Gastroesophageal sphincter (tissue), 4 donors: ENCODE measurements at places on chromosomes 6 and 20.
A peak's percentile ranks its signal among the peaks of the same experiment; 100 is the strongest.

- no peak for ATAC-seq
Measured at GRCh38 chr20:44208165-44208564, 2.4 kb downstream of the OSER1 start.

DNA sequence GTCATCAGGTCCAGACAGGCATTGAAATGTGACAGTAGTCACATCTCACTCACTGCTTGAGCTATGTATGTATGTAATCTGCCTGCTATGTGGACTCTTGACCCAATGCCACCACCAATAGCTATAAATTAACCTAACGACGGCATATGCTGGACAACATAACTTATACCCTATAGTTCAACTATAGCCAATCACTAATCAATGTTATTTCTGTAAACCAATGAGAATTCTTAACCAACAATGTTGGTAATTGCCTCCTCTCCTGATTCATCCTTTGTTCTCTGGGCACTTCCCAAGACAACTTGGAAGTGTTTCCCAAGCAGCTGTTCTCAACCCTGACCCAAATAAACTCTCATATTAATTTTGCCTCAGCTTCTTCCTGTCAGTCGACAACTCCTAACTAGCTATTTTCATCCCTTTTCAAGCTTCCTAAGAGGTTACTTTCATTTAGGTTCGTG, 24.1 kb upstream of the SERPINB1 start:
- no peak for ATAC-seq

DNA sequence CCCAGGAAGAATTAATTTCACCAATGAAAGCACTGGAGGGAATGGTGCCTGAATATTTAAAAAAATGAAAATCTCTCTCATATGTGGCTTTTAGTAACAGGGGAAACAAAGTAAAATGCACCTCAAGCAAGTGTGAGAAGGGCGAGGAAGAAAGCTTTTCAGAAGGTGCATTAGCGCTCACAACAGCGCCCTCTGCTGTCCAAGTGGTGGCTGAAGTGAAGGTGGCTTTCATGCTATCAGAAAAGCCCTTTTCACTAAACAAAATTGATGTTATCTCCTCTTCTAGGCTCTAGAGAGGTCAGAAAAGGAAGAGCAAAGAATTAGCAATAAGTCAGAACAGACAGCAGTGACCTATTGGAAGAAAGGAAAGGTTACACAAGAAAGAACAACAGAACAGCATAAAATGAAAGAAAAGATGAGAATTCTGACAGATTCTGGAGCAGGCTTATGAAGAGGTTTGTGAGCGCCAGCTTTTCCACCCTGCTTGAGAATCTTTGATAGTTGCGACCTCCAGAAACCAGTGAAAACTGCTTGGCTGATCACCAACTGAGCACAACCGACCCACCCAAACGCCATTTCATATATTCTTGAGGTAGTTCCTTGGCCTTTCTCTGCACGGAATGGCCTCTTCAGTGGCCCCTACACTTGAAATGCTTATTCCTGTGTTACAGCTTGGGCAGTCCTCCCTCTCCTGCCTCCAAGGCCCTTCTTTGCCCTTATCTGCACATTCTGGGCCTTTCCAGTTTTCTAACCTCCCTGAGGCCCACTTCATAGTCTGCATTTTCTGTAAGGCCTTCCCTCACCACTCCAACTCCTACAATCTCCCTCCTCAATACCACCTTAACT, 45.3 kb downstream of the SMLR1 start:
- peak; percentile 46 for ATAC-seq

GRCh38 chr6:10269814-10270472, 144.9 kb downstream of the TFAP2A start:
- no peak for ATAC-seq

- no peak for ATAC-seq
Measured at GRCh38 chr20:39954621-39955020, 734.4 kb downstream of the MAFB start.

DNA sequence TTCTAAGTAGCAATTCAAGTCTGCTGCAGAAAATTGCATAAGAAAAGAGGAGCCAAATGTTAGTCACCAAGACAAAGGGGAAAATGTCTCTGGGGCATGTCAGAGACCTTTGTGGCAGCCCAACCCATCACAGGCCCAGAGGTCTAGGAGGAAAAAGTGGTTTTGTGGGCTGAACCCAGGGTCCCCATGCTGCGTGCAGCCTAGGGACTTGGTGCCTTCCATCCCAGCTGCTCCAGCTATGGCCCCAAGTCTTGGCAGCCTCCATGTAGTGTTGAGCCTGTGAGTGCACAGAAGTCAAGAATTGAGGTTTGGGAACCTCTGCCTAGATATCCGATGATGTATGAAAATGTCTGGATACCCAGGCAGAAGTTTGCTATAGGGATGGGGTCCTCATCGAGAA, 181.1 kb downstream of the ASCC3 start:
- no peak for ATAC-seq

- no peak for ATAC-seq
Measured at GRCh38 chr6:108616544-108616943, 55.8 kb downstream of the FOXO3 start.

- ATAC-seq = no peak
Measured at GRCh38 chr6:8105791-8106190, 3.4 kb upstream of the EEF1E1 start.

DNA sequence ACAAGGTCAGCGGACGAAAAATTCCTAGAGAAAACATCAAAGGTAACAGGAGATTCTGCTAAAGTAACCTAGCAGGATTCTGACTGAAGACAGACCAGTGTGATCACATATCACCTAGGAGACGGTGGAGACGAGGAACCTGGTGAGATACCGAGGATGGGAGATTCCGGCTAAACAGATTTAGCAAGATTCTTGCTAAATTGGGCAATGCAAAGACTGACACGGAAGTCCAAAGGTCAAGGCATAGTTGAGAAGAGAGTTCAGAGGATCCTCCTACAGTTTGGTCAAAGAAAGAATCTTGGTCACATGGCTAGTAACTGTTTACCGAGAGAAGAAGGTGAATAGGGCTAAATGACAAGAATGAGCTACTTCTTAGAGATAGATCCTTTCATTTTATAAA, 61.1 kb downstream of the TMEM170B start:
- no peak for ATAC-seq

- no peak for ATAC-seq
Measured at GRCh38 chr20:36310215-36310981, 4.3 kb downstream of the DLGAP4 start.

DNA sequence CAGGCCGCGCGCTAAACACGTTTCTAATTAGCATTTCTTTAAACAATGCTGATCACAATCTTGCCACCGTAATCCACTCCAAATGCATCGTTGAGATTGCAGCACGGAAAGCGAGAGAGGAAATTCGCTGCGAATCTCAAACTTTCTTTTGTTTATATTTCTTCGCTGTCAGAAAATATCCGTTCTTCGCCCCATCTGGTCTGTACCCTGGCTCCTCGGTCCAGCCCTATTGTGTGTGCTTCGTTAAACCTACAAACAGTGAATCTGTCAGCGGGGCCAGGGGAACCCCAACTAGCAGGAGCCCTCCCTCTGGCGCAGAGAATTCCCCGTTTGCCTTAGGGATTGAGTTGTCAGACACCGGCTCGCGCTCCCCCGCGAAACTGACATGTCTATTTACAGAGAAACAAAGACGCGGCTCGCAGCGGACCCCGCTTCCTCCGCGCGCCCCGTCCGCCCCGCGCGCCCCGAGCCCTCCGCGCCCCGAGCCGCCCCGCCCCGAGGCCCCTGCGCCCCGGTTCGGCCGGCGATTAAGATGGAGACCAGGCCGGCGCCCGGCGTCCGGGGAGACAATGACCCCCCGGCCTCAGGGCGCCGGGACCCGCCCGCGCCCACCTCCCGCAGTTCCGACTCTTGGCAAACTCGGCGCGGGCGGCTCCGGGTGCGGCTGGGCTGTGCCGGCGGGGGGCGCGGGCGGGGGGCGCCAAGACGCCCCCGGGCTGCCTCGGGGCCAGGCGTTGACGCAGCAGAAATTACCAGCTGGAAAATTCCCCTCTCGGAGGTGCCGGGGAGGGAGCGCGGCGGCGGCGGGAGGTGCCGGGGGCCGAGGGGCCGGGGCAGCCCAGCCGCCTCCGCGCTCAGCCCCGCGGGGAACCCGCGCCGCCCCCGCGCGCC, 874 bp downstream of the ZBTB46 start:
- no peak for ATAC-seq

DNA sequence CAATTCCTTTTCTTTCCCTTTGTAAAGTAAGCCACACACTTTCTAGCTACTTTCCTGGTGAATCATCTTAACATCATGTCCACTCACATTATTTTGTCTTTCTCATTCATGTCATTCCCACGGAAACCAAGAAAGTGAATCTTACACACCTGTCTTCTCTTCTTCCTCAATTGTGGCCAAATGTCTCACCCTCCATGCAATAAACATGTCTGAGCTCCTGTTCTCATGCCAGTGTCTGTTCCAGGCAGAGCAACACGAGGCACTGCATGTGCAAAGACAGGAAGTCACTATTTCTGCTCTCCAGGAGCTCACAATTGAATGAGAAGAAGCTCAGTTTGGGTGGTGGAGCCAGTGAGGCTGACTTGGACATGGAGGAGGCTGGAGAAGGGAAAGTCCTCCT, 29.0 kb upstream of the TMEM244 start:
- ATAC-seq = no peak

- ATAC-seq = no peak
Measured at GRCh38 chr6:169853196-169854082, 102.0 kb downstream of the ERMARD start.

DNA sequence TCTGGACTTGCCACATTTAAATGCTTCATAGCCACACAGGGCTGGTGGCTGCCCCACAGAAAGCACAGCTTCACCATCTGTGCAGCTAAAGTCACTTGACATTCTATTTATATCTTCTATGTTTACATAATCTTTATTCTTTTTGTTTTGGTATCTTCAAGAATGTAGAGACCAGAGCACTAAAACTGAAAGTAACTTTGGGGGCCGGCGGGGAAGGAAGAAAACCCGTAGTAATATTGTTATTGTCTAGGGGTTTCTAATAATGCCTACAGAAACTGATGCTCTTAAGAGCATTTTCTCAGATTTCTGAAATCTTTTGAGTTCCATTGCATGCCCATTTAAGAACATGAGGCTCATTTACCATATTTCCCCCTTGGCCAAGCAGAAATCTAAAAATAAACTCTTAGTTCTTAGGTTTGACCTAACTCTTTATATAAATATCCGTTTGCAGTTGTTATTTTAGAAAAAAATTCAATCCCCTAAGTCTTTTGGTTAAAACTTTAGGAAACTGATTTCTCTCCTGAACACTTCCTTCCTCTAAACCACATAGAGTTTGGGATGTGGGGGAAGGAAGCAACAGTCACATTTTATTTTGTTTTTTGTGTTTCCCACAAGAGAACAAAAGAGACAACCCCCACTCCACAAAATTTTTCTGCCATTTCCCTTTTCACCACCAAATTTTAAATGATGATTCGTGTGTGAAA, 207.6 kb downstream of the OGFRL1 start:
- ATAC-seq = peak; percentile 17

GRCh38 chr6:167669870-167670802, 156.6 kb upstream of the AFDN start:
- no peak for ATAC-seq

DNA sequence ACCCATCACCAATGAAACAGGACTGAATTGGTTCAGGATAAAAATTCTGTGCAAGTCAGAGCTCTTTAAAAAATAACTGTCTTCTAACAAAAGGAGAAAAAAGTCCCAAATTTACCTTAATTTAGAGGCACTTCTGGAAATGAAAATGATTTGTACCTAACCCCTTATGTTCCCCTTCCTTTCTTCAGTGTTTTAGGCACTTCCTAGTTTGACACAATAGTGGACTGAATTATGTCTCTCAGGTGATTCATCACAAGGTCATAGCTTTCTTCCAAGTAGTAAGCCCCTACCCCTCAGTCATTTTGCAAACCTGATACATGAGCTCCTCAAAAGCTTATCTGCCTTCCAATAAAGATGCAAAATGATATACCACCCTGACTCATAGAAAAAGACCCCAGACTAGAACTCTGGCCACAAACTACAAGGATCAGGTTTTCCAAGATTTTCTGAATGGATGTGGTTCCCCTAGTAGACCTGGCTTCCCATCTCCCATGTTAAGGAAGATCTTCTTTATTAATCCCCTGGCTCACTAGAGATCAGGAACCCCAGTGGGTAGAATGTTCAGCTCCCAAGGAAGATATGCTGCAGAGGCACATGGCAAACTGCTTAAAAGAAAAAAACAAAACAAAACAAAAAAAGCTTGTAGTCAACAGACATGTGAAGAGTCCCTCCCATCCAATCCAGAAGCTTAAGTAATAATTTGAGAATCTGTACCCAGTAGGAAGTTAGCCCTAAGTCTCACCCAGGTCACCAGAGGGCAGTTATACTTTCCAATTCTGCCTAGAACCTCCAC, 3.6 kb downstream of the PPP1R10 start:
- ATAC-seq = no peak

DNA sequence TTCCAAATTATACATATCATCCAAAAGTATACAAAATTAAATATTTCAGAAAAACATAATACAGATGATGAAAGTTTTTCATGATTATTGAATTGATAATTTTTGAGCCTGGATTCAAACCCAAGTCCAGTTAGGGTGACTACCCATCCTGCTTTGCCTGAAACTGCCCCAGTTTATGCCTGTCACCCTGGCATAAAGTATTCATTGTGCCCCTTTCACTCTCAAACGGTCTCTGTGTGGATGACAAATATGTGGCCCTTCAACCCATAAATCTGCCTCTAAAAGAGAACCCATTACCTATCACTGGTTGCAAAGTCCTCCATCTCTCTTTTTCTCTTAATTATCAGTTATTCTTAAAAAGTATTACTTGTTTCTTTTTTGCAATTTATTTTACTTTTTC, 553.7 kb upstream of the JARID2 start:
- ATAC-seq = no peak

GRCh38 chr6:3808759-3809514, 40.2 kb upstream of the FAM50B start:
- ATAC-seq = peak; percentile 82

DNA sequence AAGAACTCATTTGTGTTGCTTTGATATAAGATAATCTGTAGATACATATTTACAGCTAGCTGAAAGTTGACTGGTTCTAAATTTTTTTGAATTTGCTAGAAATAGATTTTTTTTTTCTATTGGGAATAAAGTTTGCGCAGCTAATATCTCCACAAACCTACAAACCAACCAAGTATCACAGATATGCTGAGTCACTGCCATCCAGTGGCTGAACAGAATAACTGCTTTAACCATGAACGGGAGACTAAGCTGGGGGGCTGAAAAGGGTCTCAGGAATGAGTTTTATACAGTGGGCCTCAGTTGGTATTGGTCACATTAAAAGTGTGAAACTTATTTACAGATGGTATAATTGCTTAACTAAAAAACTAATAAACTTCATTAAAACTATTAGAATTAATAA, 326.7 kb upstream of the CNR1 start:
- no peak for ATAC-seq

GRCh38 chr6:20479060-20479459, 55.2 kb upstream of the CDKAL1 start:
- ATAC-seq = no peak
